ENCODE measurements at places on chromosomes 1 and 21.

- DNase-seq = peak; percentile 27
Measured at GRCh38 chr1:86965012-86965826, 50.8 kb downstream of the HS2ST1 start.

DNA sequence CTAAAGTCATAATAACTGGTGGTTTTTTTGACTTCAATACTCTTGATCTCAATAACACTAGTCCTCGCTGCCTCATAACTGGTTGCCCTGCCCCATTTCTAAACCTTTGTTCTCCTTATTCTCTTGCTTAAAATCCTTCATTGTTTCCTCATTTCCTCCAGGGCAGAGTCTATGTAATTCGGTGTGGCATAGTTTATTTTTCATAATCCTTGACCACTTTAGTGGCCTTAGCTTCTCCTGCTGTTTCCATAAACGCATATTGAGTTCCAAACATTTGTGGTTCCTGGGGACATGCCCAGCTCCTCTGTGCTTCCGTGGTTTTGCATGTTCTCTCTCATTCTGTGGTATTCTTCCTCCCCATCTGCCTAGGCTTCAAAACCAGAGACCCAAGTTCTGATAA, 19.0 kb upstream of the TLCD4 start:
- DNase-seq = no peak

GRCh38 chr1:44315521-44315920, 39.5 kb downstream of the ERI3 start:
- DNase-seq = no peak

DNA sequence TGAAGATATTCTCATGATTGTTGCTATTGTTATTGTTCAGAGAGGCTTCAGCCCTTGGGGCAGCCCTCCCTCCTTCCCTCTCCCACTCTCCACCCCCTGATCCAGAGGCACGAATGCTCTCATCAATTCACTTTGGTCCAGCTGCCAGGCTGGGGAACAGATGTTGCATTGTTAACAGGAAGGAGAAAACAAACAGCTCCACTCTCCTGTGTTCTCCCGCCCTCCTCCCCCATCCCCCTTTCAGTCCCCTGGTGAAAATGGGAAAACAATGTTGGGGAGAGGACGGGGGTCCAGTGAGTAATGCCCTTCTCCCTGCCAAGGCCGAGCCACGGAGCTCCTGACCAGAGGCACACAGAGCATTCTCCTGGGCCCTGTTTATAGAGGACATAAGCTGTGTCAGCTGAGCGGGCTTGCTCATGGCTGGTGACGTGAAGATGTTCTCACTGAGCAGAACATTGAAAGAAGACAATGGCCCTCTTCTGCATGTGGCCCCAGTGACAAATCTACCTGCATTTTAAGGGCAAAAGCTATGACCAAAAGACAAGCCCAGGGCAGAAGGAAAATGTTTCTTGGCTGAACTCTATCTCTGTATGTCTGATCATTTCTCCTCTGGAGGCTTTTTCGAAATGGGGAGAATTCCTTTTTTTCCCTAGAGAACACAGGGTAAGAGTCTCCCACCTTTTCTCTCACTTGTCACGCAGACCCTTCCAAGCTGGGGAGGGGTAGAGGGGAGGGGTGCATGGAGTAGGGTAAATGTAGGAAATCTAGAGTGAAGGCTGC, 111.7 kb downstream of the GLUL start:
- DNase-seq = no peak

- no peak for DNase-seq
Measured at GRCh38 chr1:117851687-117852086, 77.7 kb downstream of the GDAP2 start.

DNA sequence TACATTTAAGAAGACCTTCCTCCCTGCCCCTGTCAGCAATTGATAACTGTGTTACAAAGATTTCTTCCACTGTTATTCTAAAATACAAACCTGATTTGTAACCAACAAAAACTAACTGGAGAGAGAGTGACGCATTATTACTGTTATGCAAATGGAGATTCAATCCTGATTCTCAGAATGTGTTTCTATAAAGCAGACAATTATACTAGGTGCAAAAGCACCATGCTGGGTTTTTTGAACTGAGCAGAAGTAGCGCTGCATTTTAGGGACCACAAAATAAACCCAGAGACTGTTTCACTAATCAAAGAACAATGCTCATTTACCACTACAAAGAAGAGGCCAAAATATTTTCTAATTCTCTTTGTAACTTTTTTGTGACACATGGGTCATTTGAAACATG, 13.6 kb upstream of the GBP6 start:
- no peak for DNase-seq

GRCh38 chr1:225440380-225441221, 12.8 kb upstream of the LBR start:
- no peak for DNase-seq

- DNase-seq = no peak
Measured at GRCh38 chr1:45035631-45036301, 23.7 kb downstream of the UROD start.

DNA sequence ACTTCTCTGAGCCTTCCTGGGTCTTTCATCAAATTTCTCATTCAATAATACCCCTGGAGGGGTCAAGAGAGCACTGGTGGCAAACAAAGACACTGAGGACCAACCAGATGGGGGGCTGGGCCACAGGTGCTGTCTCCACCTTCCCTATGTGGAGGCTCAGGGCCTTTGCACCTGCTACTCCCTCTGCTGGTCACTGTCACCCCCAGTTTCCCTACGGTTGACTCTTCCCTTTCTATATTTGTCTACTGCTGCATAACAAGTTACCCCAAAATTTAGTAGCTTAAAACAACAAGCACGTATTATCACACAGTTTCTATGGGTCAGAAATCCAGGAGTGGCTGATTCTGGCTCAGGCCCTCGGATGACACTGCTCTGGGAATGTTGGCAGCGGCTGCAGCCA, 138.8 kb upstream of the RUNX3 start:
- DNase-seq = no peak

GRCh38 chr1:177783051-177783450, 186.8 kb downstream of the SEC16B start:
- DNase-seq = peak; percentile 15

- no peak for DNase-seq
Measured at GRCh38 chr1:154623358-154623757, 15.4 kb upstream of the ADAR start.

DNA sequence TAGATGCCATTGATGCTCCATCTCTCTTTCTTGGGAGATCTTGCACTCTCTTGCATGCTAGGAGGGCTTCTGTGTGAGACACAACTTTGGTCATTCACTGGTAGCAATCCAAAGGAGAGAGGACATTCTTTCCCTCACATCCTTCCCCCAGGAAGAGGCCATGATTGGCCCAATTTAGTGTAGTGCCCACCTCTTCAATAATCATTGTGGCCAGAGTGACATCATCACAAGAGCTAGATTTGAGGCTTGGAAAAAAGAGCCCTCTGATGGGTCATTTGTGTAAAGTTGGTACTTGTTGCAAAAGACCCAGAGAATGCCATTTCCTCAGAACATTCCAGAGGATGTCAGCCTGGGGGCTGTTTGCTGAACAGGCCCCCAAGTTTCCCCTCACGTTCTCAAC, 30.2 kb downstream of the S100A6 start:
- no peak for DNase-seq

GRCh38 chr1:25799935-25800702, at the start of gene SELENON:
Gene SELENON, plus strand, starts transcription at chr1:25800193. Its CDS starts 38 bp downstream, at chr1:25800231.
- DNase-seq = peak; percentile 32

GRCh38 chr1:202272103-202272845, 69.5 kb downstream of the UBE2T start:
- DNase-seq = no peak

DNA sequence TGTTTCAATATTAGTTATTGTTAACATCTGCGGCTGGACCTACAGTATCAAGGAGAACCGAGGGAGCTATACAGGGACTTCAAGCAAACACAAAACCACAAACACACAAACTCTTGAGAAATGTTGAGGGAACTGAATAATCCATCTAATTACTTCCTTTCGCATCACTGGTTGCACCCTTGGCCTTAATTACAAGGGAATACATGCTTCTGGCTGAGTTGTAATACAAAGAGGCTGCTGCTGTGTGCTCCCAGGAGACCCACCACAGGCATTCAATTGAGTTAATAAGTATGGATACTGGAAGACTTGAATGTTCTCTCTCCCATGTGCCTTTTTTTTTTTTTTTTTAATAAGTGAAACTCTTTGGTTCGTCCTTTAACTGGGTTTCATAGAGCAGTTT, 16.8 kb upstream of the SMYD2 start:
- no peak for DNase-seq

DNA sequence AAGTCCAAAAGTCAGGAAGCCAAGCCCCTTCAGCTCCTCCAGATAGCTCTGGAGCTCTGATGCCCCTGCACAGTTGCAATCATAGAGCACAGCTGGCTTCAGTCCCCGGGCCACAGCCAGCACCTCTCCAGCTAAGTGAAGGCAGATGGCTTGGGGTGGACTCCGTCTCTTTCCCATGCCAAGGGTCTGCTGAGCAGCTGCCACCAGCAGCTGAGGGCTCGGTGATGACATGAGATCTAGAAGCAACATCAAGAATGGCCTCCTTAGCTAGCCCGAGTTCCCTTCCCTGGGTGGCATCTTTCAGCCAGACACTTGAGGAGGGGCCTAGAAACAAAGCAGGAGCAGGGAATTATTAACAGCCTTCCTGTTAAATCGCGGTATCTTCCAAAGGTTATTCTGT, 973 bp downstream of the C1orf74 start:
- no peak for DNase-seq

Data from Calu3 (cell line).